ENCODE measurements at places on chromosomes 5 and 9.
A peak's percentile ranks its signal among the peaks of the same experiment; 100 is the strongest.

- DNase-seq, result no peak
Observed at GRCh38 chr5:151537044-151537443, 54.1 kb downstream of the FAT2 start.

- no peak for DNase-seq
Observed at GRCh38 chr9:8179381-8180053, 379.9 kb upstream of the DMAC1 start.

DNA sequence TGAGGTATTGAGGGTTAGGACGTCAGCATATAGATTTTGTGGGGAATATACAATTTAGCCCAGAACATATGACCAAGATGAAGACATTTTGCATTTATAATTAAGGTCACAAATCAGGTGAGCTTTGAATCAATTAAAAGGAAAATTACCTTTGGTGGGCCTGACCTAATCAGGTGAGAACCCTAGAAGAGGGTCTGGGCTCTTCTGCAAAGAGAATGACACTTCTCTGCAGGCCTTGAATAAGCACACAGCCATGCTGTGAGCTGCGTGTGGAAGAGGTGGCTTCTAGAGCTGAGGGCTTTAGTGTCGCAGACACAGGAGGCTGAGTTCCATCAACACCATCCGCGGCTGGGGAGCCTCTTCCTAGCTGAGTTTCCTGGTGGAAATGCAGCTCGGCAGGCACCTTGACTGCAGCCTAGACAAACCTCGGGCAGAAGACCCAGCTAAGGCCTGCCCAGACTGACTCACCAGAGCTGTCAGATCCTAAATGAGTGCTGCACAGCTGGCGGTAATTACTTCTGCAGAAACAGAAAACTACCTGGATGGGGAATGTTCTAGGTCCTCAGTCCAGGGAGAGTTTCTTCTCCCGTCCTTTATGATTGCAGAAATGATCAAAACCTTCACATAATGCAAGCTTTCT lies 287.5 kb upstream of the IRX1 start:
- DNase-seq, result no peak

- peak; percentile 39 for DNase-seq
Observed at GRCh38 chr5:96292582-96293247, 140.3 kb downstream of the PCSK1 start.

GRCh38 chr9:136309101-136309801 lies 5.4 kb upstream of the CCDC187 start:
- no peak for DNase-seq

DNA sequence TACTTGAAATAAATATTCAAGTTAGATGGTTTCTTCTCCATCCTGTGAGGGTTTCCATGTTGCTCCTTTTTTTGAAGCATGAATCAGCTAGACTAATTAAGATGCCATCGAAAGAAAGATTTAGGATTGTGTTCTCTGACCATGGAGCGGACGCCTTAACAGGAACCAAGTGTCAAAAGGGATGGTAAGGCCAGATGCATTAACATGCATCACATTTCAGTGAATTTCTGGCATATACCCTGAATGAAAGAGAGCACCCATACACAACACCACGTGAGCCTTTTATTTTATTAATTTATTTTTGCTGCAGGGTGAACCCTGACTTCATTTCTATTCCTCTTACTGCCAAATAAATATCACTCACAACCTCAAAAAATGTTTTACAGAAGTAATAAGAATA lies 1045.3 kb upstream of the ARRDC3 start:
- no peak for DNase-seq

DNA sequence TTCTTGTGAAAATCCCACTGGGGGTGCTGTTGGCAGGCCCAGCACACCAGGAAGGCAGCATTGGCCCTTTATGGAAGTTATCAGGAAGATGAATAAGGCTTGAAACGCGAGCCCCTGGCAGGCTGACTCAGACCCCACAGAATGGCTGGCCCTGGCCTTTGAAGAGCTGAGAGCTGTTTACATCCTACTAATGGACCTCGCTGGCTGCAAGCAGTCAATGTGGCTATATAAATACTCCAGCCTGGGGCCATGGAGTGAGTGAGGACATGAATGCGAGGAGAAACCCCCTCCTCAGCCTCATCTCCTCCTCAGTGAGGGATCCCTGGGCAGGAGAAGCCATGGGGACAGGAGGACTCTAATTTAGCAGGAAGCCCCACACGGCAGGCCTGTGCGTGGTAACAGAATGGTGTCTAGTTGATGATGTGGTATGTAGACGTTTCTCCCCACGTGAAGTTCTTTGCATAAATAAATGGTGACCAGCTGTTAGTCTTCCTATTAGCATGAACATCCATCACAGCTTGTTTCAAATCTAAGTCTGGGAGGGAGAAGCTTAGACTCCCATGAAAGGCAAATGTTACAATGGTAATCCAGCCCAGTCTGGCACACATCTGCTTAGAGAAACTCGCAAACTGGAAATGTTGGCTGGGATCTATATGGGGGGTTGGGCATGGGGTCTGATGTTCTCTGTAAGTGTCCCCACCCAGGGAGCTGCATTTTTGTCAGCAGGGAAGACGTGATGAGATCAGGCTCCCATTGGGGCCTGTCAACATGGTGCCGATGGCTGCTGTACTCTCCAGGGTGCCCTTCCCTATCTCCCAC lies 175.1 kb upstream of the PITX1 start:
- DNase-seq, result peak; percentile 96

DNA sequence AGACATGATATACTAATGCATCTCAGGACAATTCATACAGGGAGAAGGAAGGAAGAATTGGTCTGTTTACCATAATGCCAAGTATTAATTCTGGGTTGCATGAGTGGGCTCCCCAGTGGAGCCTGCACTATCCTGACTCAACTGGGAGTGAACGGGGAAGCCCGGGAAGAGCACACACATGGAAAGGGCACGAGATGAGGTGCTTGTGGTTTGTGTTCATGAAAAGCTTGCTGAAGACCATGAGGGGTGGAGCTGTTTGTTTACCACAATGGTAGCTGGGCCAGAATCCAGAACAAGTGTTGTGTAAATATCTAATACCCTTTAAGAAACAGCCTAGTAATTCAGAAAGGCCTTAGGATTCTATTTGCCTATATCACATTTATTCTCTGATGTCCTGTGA lies 44.6 kb downstream of the POC5 start:
- DNase-seq, result peak; percentile 63

DNA sequence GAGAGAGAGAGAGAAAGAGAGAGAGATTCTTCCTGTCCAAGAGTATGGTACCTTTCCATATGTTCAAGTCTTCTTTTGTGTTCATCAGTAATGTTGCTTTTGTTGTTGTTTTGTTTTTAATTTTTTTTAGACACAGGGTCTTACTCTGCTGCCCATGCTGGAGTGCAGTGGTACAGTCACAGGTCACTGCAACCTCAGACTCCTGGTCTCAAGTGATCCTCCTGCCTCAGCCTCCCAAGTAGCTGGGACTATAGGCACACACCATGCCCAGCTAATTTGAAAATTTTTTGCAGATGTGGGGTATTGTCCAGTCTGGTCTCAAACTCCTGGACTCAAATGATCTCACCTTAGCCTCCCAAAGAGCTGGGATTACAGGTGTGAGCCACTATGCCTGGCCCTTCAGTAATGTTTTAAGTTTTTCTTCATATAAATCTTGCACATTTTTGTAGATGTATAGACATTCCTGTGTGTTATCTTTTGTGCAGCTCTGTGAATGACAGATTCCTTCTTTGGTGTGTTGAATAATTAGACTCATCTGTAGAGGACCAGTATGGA lies 36.3 kb downstream of the ZNF483 start:
- DNase-seq, result no peak

GRCh38 chr5:142011572-142012185 lies 1.1 kb downstream of the GNPDA1 start:
- DNase-seq, result no peak

Data from iris pigment epithelial cell (primary cell).